ENCODE measurements at places on chromosomes 12 and 14.

DNA sequence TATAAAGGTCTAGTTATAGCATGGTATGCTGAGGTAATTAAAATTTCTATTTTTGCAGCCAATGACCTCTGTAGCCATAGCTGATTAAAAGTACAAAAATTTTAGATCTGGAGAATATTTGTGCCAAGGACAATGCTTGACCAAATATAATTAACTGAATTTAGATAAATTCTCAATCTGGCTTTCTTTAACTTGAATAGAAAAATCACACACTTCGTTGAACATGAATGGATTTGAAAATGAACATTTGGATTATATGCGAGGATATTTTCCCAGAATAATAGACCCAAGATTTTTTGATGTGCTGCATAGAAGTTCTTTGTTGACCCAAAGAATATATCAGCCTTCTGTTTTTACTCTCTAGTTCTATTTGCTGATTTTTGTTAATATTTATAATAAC, 38.4 kb upstream of the G2E3 start:
- no peak for DNase-seq

DNA sequence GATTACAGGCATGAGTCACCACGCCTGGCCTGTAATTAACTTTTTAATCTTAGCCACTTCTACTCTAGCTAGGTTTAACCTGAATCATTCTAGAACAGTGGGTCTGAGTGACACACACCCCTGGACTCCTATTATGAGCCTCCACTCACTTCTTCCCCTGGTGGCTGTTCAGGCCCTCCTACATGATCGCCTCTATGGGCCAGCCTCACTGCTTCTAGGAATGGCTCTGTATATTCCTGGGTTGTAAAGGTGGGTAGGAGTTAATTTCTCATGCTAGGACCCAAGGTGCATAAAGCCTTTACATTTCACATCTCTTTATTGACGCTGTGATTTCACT, 8.0 kb upstream of the RNU6-8 start:
- no peak for DNase-seq

DNA sequence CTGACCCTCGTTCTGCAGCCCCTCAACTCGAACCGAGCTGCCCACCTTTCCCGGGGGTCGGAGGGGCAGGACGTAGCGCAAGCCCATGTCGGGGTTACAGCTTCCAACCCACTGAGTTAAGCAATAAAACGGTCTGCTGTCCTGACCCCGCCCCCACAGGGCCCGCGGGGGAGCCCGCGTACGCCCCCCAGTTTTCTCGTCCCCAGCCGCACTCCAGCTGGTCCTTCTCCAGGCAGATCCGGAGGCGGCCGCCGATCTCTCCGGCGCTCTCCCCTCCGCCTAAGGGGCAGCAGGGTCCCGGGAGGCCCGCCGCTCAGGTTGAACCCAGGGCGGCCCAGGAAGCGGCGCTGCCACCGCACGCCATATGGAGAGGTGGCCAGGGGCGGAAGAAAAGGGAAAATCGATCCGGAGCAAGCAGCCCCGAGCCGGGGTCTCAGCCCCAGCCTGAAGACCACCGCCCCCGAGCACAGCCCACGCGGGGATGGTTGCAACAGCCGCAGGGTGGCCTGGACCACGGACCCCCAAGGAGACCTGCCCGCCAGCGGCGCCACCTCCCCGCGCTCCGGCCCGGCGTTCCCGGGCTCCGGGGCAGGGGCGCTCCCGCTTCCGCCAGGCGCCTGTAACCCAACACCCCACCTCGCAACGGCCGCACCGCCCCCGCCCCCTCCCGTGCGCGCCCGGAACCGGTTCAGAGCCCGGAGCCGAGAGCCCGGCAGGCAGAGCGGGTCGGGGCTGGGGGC, 760 bp downstream of the ACTN1 start:
- DNase-seq: peak; percentile 85

DNA sequence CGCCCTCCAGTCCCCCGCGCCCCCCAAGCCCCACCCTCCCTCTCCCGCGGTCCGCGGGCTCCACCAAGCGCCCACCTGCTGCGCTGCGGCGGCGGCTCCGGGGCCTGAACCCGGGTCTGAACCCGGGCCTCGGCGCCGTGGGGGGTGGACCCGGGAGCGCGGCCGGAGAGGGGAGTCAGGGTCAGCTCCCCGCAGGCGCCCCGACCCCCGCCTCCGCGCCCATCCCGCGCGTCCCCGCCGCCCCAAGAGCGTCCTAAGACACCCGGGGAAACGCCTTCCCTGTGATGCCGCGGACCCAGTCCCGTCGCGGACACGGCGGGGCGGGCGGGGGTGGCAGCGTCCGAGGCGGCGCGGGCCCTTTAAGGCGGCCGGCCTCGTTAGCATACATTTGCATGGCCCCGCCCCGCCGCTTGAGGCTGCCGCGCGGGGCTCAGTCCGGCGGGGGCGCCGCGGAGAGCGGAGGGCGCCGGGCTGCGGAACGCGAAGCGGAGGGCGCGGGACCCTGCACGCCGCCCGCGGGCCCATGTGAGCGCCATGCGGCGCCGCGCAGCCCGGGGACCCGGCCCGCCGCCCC, at the start of gene MMP17:
TSS of gene MMP17 (plus strand) at position 433 of the 574 bp plus-strand sequence. CDS start at position 535, 102 bp downstream.
- peak; percentile 67 for DNase-seq

- no peak for DNase-seq
Observed at GRCh38 chr14:43525658-43526057, 981.4 kb downstream of the FSCB start.

GRCh38 chr12:124094188-124094587, 121.2 kb downstream of the ZNF664 start:
- DNase-seq: no peak
